ENCODE measurements at places on chromosomes 6 and 20.

- DNase-seq = no peak
Measured at GRCh38 chr6:129686941-129687627, 22.9 kb downstream of the ARHGAP18 start.

- no peak for DNase-seq
Measured at GRCh38 chr6:93196406-93196970, 222.9 kb downstream of the EPHA7 start.

DNA sequence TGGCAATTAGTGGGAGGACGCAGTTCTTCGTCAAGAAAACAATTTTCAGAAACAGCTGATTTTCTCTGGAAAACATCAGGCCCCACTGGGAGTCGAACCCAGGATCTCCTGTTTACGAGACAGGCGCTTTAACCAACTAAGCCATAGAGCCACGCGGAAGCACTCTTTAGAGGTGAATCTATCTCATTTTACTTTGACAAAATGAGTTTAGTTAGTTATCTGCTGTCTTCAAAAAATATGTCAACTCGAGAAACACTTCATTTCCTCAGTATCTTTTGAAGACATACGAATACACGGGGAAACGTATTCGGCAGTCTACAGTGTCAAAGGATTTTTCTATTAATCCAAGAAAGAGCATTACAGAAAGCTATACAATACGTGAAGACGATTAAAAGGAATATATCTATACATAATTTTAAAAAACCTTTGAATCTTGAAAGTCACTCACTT is 26.7 kb downstream of the GPX6 start:
- DNase-seq = peak; percentile 53

DNA sequence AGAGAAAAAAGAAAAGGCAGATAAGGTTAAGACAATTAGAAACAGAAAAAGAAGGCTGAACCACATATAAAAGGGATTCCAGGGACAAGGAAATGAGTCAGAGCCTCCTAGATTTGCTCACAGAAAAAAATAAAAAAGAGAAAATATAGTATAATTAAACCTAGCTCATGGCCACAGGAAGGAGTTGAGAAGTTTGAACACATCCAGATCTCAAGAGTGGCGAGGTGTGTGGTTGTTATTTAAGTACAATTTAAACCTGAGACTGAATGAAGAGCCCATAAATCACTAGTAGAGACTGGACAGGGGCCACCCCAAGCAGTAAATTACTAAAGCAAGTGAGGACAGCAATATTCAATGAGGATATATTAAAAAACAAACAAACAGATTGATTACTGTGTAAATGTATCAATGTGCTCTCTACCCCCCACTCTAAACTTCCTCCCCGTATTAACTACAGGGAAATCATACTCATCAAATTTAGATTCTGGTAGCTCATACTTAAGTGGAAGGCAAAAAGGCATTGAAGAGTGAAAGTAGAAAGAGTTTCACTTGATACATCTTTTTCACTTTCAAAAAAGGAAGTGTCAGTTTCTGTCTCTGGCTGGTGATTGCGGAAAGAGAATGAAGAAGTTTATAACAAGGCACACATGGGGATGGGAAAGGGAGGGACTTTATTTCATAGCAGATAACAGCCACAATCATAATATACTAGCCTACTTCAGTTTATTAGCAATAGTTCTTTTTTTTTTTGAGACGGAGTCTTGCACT is 49.3 kb upstream of the SCAF8 start:
- no peak for DNase-seq

- no peak for DNase-seq
Measured at GRCh38 chr6:52049252-52050050, 38.0 kb downstream of the PKHD1 start.

GRCh38 chr20:62627901-62628612 is 14.2 kb upstream of the SLCO4A1 start:
- no peak for DNase-seq

DNA sequence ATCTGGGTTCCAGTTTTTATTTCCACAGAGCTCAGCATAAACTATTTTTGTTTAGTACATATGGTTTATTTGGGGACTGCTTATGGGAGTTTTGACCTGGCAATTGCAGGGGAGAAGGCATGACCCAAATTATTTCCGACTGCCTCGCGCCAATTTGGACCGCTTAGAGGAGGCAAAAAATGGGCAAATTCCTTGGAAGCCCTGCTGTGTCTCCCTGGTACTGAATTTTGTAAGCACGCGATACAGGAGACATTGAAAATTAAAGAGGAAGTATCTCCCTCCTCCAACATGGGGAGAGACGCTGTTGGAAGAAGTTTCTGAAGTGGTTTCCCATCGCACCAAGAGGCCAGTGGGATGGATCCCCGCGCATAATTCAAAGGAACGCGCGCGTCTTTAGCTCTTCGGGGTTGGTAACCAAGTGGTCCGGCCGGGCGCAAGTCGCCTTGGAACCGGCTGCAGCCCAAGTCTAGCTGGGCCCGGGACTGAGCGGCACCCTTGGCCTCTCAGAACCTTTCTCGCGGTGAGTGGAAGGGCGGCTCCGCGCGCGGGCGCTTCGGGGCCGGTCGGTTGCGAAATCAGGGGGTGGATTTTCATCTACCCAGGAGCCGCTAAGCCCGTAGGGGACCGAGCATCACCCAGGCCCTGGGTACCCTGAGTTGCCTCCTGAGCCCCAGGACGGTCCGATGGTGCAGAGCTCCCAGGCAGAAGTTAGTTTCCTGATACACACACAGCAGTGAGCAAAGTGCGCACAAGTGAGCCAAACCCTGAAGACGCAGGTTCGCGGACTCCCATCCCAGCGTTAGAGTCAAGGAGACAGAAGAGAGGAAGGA is 6.2 kb downstream of the NKX2-2 start:
- no peak for DNase-seq

- DNase-seq = no peak
Measured at GRCh38 chr6:24919056-24919892, 16.5 kb downstream of the RIPOR2 start.

DNA sequence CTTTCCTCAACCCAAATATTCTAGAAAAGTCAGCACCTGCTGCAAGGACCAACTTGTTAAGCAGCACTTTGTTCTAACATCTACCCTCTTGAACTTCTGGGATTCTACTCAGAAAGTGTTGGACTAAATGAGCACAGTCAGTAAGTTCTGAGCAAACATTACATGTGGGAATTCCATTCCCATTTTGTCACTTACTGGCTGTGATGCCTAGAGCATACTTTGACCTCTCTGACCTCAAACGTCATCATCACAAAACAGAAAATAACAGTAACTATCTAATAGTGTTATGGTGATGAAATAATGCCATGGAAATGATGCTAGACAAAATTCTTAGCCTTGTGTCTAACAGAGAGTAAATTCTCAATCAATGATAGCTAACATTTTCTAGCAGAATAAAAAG is 829.4 kb downstream of the EPHA7 start:
- DNase-seq = no peak

GRCh38 chr6:116405138-116405537 is 34.4 kb downstream of the DSE start:
- DNase-seq = no peak

- DNase-seq = no peak
Measured at GRCh38 chr6:389622-390021, 1.9 kb upstream of the IRF4 start.

- DNase-seq = no peak
Measured at GRCh38 chr20:36272547-36273220, 33.5 kb upstream of the DLGAP4 start.

GRCh38 chr6:13438126-13438525 is 49.3 kb downstream of the GFOD1 start:
- DNase-seq = no peak

GRCh38 chr20:49482621-49483017 is at the start of gene KCNB1:
Gene KCNB1 (minus strand): TSS chr20:49482668. CDS start chr20:49482480, 188 bp downstream.
- DNase-seq = peak; percentile 45

DNA sequence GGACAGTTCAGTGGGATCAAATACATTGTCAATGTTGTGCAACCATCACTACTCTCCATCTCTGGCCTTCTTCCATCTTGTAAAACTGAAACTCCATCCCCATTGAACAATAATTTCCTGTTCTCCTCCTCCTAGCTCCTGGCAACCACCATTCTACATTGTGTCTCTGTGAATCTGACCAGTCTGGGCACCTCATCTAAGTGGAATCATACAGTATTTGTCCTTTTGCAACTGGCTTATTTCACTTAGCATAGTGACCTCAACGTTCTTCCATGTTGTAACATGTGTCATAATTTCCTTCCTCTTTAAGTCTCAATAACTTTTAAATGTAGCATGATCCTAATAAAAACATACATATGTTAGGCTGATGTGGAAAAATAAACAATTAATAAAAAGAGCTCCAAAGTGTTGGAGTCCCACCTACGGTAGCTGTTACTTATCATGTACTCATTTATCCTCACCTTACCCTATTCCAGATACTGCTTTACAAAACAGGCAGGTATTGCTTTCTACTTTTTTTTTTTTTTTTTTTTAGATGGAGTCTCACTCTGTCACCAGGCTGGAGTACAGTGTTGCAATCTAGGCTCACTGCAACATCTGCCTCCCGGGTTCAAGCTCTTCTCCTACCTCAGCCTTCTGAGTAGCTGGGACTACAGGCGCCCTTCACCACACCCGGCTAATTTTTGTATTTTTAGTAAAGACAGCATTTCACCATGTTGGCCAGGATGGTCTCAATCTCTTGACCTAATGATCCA is 91.9 kb downstream of the TNFAIP3 start:
- no peak for DNase-seq

DNA sequence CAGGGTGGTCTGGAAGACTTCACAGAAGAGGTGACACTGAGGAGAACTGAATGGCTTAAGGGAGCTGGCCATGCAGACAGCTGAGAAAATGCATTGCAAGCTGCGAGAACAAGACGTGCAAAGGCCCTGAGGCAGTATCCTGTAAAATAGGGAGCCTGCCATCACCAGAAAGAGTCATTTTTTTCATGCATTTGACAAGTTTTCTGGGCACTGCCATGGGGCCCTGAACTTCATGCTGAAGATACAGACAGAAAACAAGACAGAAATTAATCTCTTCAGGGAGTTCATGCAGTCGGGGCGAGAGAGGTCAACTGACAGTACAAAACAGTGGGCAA is 28.9 kb upstream of the NFATC2 start:
- DNase-seq = no peak

GRCh38 chr6:134175532-134176263 is 123.3 kb upstream of the SLC2A12 start:
- peak; percentile 85 for DNase-seq

GRCh38 chr20:4794846-4795245 is 73.1 kb downstream of the PRND start:
- DNase-seq = no peak

DNA sequence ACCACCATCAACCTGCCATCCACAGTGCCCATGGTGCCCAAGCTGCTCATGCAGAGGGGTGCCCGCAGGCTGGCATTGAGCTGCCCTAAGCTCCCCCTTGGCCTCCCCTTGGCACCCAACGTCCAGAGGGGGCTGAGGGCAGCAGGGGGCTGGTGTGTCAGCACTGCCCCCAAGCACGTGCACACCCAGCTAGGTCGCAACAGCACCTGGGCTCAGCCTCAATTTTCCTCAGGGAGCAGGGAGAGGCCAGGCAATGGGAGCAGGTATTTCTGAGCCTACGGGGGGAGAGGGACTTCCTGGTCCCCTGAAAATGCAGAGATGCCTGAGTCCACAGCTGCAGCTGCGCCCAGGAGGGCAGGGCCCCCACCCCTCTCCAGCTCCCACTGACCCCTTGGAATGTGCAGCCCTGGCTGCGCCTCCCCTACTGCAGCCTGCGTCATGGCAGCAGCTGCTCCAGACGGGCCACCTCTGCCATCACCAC is 204.2 kb downstream of the ANKRD60 start:
- no peak for DNase-seq

- no peak for DNase-seq
Measured at GRCh38 chr6:142355520-142356174, 53.8 kb downstream of the ADGRG6 start.

- peak; percentile 51 for DNase-seq
Measured at GRCh38 chr6:33632558-33633039, 11.5 kb downstream of the ITPR3 start.

DNA sequence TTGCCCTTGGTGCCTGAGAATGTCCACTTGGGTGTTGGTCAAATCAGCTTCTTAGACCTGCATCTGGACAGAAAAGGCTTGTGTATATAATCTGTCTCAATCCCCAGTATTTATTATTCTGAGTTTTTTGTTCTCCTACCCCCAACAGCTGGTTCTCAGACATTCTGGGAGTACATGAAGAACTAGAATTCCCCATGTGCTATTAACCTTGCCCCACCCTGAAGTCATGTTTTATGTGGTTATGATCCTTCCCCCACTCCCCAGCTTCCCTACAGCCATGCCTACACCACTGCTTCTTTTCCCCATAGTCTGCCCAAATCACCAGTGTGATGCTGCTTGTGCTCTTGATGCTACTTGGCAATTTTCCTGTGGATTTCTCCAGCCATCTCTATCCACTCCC is 157.0 kb downstream of the ADAT2 start:
- DNase-seq = no peak

GRCh38 chr6:72464791-72465691 is 156.8 kb upstream of the KCNQ5 start:
- no peak for DNase-seq

GRCh38 chr20:45981261-45981660 is 9.3 kb upstream of the ZNF335 start:
- DNase-seq = no peak

GRCh38 chr20:25008388-25009217 is 16.1 kb upstream of the APMAP start:
- no peak for DNase-seq

- DNase-seq = no peak
Measured at GRCh38 chr20:33859751-33860150, 48.6 kb downstream of the CHMP4B start.

- DNase-seq = no peak
Measured at GRCh38 chr6:149208134-149208601, 109.3 kb upstream of the TAB2 start.

DNA sequence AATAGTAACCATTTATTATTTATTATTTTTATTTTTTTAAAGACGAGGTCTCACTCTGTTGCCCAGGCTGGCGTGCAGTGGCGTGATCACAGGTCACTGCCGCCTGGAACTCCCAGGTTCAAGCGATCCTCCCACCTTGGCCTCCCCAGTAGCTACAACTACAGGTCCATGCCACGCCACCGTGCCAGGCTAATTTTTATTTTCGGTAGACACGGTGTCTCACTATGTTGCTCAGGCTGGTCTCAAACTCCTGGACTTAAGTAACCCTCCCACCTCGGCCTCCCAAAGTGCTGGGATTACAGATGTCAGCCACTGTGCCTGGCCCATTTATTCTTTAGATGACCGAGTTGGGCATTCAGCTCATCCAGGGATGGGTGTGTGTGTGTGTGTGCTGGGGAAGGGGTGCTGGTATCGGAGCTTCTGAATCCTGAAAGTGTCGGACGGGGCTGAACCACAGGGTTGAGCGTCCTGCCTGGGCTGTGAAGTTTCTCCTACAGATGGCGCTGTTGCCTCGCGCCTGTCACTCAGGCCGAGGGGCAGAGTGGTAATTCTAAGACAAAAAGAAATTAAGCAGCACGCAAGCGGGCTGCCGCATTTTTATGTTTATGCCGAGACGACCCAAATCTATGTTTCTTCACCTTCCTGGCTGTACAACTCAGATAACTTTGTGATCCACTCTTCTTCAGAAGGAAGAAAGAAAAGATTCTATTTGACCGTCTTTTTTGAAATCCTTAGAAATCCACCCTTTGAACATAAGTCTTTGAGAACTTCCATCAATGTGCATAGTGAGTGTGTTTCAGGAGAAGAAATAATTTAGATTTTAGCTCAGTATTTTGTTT is 252.8 kb downstream of the CDH26 start:
- peak; percentile 82 for DNase-seq

GRCh38 chr6:136038531-136038930 is 187.0 kb downstream of the PDE7B start:
- no peak for DNase-seq

GRCh38 chr6:104522533-104522932 is 337.2 kb downstream of the HACE1 start:
- no peak for DNase-seq

GRCh38 chr6:107064579-107065065 is 36.6 kb downstream of the MTRES1 start:
- no peak for DNase-seq
